Upper lobe of left lung (tissue), 6 donors: ENCODE measurements at places on chromosomes 1 and 21. TPM values are rescaled to one million over a fixed set of nuclear protein-coding genes. Genes with fewer than 3 reads are reported as not detected.

DNA sequence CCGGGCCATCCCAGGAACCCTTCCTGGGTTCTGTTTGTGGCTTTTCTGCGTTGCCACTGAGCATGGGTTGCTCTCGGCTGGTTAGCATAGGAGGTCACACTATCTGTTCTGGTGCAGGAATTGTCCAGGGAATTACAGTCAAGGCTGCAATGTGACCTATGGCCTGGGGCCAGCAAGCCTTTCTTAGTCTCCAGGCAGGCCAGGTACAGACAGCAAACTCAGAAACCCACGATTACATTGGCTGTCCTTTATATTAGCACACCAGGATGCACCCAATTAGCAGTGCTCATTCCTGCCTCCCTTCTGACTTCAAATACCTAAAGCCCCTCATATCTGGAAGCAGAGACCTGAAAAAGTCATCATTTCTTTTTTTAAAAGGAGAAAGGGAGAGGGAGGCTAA lies 55.2 kb downstream of the CD247 start:
- no peak for DNase-seq

GRCh38 chr1:200103966-200104583 lies 76.6 kb downstream of the NR5A2 start:
- no peak for DNase-seq

DNA sequence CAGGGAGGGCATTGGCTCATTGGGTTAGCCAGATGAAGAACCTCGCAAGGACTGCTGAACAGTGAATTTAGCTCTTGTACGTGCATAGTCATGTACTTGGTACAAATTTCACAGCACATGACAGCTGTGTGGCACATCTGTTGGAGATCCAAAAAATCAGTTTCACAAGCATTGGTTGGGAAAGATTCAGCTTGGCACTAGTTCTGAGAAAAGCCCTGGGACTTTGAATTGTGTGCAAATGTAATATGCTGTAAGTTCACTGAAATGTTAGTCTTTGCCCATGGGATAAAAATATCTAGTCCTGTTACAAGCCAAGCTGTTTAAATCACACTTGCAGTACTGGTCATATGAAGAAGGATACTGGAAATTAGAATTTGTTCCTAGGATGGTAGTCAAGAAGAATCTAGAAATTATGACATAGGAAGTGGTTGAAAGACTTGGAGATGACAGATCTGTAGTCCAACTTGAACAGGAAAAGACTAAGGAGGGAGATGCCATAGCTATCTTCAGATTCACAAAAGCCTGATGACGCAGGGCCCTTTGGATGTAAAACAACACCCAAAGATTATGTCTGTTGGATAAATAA lies 19.2 kb downstream of the LAMC2 start:
- DNase-seq, result no peak

DNA sequence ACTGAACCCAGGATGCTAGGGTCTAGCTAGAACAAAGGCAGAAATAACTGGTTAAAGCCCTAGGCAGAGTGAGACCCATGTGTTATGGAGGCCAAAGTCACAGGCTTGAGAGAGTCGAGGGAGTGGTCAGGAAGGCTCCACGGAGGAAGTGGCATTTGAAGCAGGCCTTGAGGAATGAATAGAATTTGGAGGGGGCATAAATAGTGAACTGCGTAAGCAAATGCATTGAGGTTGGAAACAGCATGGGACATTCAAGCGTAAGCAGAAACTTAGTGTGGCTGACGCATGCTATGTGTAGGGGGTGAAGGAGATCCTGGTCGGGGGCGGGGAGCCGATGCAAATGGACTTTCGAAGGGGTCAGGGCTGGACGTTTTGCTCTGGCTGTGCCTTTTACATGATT lies 11.5 kb downstream of the AZIN2 start:
- no peak for DNase-seq

DNA sequence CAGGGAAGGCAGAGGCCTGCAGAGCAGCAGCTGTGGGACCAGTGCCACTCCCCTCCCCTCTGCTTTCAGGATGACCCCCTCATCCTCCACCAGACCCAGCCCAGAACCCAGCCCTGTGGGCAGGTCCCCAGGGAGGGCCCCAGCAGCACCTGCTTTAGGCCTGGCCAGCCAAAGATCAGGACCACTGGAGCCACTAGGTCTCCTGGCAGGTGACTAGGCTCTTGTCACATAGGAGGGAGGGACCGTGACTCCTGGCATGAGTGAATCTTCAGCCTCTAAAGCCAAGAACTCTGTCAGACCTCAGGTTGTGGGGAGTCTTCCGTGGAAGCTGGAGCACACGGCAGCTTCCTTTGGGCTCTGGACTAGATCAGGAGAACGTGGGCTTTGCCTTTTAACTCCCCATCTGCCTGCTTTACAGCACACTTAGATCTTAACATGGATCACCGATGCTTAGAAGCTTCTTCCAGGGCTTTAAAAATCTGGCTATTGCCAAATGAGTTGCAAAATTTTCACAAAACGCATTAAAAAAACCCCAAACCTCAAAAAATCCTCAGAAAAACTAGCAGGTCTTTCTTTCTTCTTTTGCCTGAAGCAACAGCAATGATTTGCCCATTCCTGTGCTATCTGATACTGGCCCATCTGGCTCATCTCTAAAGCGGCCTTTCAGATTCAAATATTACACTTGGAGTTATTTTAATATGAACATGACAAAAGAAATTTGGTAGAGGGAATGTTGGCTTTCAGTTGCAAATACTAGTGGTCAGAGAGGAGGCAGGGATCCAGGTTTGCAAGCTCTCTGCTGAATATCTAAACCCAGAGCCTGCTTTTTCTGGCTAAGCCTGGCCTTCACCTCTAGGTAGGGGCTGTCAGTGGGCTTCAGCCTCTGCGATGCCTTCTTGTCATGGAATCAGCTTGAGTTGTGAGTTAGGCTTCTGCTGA lies 235.2 kb downstream of the SDCCAG8 start:
- no peak for DNase-seq

GRCh38 chr1:236997882-236998281 lies 6.4 kb downstream of the MT1HL1 start:
- DNase-seq, result peak; percentile 57

GRCh38 chr1:245686006-245686405 lies 531.2 kb downstream of the KIF26B start:
- DNase-seq, result peak; percentile 78

The FABP3 gene
- 11.3 TPM for total RNA-seq

The GSTM1 gene
- total RNA-seq, result 11.8 TPM

The DYRK3 gene
- 5.1 TPM for total RNA-seq

The RAD54L gene
- 2.1 TPM for total RNA-seq

The TMEM240 gene
- total RNA-seq, result 3.1 TPM
